ENCODE measurements at places on chromosomes 2 and 18. TPM values are rescaled to one million over a fixed set of nuclear protein-coding genes. Genes with fewer than 3 reads are reported as not detected.

Gene FAM110C
- total RNA-seq, result 3.7 TPM

Gene IMP4
- total RNA-seq, result 139 TPM

Gene RAPGEF4
- total RNA-seq, result 6.5 TPM

Gene SNED1
- total RNA-seq, result 7.3 TPM

Gene CBLN2
- 0.13 TPM for total RNA-seq

DNA sequence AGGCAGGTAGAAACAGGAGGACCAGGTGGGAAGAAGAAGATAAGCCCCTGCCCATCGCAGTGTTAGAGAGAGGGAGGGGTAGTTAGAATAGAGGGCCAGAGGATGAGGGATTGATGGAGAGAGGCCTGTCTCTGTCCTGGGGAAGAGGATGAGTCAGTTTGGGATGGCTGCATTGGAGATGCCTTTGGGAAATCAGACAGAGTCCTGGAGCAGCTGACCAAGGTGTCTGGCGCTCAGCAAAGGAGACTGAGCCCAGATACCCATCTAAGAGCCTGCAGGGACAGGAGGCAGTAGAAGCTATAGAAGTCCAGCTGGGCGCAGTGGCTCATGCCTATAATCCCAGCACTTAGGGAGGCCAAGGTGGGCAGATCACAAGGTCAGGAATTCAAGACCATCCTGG is 177.8 kb upstream of the HAAO start:
- DNase-seq, result no peak

- no peak for DNase-seq
These were observed 18.5 kb upstream of the YWHAQ start for GRCh38 chr2:9649261-9649660.

DNA sequence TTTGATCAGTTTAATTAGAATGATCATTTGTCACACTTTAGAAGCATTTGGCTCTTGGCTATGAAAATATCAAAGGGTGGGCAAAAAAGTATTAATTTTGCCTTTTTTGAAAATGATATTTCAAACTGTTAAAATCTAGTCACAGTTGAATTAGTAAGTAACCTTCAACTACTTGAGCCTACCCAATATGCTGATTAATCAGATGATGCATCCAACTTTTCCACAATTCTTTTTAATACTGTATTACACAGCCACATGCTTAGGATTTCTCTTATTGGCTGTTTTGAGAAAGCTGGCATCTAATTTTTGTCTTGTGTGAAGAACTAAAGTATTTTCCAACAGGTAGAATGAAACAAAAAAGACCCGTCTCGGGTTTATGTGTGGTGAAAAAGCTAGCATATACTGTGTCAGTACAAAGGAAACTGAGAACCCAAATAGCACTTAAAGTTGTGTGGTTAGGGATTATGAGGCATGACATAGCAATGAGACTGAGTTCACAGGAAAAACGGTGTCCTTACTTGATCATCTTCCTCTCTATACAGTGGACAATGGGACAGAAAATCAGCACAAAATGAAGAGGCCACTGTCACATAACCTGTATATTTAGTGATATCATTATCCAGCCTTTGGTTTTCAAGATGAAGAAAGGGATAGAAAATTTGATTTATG is 11.7 kb downstream of the OSBPL6 start:
- DNase-seq, result no peak

DNA sequence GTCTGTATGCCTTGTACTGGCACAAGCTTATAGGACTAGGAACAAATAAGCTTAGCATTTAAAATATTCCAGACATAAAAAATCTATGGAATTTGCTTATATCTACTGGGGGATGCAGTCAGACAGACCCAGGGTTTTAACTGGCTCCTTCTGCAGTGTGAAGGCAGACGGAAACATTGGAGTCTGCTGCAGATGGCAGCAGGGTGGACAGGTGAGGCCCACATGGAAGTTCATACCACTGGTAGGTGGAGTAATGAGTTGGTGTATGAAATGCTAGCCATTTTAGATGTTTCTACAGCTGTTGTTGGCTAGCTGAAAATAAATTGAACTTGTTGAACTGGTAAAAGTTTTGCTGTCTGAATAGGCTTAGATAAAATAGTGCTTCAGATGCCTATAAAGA is 17.7 kb downstream of the SPTBN1 start:
- DNase-seq, result no peak

DNA sequence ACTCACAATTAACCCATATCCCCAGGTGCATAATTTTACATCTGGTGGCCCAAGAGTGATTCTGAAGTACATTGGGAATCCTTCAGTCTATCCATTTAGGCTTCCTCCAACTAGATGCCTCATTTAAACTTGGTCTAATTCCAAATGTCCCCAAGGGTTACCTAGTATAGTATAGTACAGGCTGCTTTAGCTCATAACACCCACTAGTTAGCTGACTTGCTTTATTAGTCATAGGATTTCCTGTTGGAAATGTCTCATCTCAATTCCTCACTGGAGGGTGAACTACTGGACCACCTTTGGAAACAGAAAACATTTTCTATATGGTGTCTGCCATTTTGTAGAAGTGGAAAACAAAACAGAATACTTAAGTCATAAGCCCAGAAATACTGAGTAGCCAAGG is 202.5 kb upstream of the SESTD1 start:
- no peak for DNase-seq

DNA sequence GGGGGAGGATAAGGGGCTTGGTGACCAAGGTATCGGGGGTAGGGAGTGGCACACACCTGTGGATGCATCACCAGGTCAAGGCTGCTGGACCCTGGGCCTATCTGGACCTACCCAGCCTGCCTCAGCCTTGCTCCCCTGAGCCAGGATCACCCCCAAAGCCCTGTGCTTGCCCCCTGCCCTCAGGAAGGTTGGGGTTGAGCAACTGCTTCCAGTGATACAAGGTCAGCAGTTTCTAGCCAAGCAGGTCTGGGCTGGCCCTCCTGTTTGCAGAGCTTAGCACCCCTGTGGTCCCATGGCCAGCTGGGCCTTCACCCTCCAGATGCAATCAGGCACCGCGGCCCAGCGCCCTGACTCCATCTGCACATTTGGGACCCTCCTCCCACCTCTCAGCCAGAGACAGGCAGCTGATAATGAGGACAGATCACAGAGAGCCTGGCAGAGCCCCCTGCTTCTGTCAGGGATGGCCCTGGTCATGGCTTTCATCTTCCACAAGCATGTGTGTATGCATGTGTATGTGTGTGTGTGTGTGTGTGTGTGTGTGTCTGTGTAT is 154.6 kb downstream of the TFCP2L1 start:
- no peak for DNase-seq

- no peak for DNase-seq
These were observed 731.9 kb upstream of the SALL3 start for GRCh38 chr18:78247615-78248289.

DNA sequence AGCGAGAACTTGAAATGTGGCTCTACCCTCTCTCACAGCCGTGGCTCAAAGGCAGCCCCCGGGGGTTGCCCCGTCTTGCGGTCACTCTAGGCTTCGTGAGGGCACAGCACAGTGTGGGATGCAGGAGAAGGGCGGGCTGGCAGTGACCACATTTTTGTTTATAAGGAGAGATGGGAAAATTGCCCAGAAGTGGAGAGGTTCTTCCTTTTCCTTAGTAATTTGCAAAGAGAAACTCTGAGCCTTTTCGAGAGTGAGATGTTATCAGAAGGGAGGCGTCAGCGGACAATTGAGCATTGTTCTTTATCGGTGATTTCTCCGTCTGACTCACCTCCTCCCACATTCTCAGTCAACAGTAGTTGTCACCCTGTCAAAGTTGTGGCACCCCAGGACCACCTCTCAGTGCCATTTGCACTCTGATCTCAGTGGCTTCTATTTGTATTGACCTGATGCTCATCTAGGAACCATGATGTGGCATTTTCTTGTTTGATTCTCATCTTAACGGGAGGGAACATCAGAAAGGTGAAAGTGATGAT is 89.6 kb downstream of the ACAA2 start:
- peak; percentile 82 for DNase-seq

GRCh38 chr2:240701091-240701735 is 9.5 kb downstream of the AQP12A start:
- no peak for DNase-seq

- DNase-seq, result no peak
These were observed 204.5 kb downstream of the ARL4C start for GRCh38 chr2:234292205-234292961.

GRCh38 chr2:207674826-207675225 is 36.6 kb upstream of the CCNYL1 start:
- DNase-seq, result no peak

DNA sequence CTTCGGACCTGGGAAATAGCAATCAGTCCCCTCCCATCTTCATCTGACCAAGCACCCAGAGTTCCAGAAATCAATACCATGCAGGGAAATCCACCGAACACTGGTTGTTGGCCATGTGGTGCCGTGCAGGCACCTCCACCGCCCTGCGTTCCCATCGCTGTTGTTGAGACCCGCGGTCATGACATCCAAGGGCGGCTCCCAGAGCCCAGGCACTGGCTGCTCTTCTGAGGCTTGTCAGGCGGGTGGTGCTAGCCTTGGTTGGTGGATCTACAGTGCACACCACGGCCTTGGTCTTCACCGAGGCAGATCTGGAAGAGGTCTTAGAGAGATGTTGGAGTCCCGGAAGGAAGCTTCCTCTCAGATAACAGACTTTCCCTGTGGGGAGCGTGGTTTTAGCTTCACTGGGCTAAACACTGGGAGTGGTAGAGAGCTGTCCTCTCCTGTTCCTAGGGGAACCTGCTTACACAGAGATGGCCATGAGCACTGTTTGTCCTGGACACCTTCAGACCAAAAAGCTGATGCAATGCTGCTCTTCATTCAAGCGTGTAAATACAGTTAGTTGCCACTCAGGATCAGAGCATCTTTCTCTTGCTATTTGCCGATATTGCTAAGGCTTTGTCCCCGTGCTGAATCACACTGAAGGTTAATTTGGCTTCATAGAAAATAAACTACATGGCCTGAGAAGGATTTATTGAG is 58.3 kb downstream of the SMIM21 start:
- no peak for DNase-seq

- no peak for DNase-seq
These were observed 747.3 kb downstream of the ADCYAP1 start for GRCh38 chr18:1652018-1652417.

DNA sequence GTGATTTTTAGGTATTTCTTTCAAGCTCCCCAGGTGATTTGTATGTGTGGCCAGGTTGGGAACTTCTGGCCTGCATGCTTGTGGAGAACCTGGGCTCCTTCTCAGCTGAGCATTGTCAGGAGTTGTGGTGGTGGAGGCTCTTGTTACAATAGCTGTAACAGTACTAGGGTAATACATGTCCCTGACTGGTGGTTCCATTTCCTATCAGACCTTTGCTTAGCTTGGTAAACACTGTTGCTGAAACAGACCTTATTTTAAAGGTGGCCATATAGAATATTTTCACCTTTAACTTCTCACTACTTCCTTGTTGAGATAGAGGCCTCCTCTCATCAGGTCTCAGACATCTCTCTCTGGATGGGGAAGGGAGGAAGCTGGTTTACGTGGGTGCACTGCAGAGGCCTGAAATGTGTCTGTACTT is 79.2 kb downstream of the SETBP1 start:
- no peak for DNase-seq

All from esophagus muscularis mucosa (tissue), 4 donors.